Uterus (tissue), 4 donors: ENCODE measurements at places on chromosomes 6 and 20.

- H3K27ac ChIP-seq: no peak overlapping the region
- no peaks in the 10 kb centered on the region for H3K27me3 ChIP-seq
- H3K36me3 ChIP-seq: no peaks in the 10 kb centered on the region
- H3K4me1 ChIP-seq: no peaks in the 10 kb centered on the region
- H3K4me3 ChIP-seq: no peak overlapping the region
Observed at GRCh38 chr6:18306977-18307376, 42.6 kb upstream of the DEK start.

DNA sequence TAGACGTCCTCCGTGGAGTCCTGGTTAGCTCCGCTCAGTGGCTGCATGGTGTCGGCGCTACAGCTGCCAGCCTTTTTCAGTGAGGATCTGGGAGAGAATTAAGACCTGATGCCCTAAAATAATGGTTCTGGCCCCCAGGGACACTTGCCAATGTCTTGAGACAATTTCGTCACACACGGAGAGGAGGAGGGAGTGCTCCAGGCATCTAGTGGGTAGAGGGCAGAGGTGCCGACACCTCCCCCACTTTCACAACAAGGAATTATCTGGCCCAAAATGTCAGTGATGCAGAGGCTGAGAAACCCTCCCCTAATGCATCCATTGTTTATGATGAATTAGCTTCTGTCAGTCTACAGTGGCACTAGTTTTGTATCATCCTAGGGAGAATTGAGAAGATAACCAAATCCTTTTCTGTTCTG, 24.4 kb downstream of the TMEM181 start:
- H3K4me3 ChIP-seq: no peak overlapping the region
- no peaks in the 10 kb centered on the region for H3K27me3 ChIP-seq
- no peak overlapping the region for H3K27ac ChIP-seq
- H3K36me3 ChIP-seq: no peaks in the 10 kb centered on the region
- no peak for DNase-seq
- no peaks in the 10 kb centered on the region for H3K4me1 ChIP-seq

GRCh38 chr6:24064832-24065231, 61.2 kb upstream of the NRSN1 start:
- H3K27me3 ChIP-seq: no peaks in the 10 kb centered on the region
- H3K4me1 ChIP-seq: no peaks in the 10 kb centered on the region
- no peak for DNase-seq
- no peak overlapping the region for H3K27ac ChIP-seq
- H3K4me3 ChIP-seq: no peak overlapping the region
- no peaks in the 10 kb centered on the region for H3K36me3 ChIP-seq

- no peak for DNase-seq
- no peak overlapping the region for H3K4me3 ChIP-seq
- H3K36me3 ChIP-seq: no peaks in the 10 kb centered on the region
- no peaks in the 10 kb centered on the region for H3K27me3 ChIP-seq
- H3K4me1 ChIP-seq: no peaks in the 10 kb centered on the region
Observed at GRCh38 chr6:84847390-84848160, 83.2 kb upstream of the TBX18 start.

- no peak overlapping the region for H3K27ac ChIP-seq
- H3K36me3 ChIP-seq: no peaks in the 10 kb centered on the region
Observed at GRCh38 chr6:42974919-42975505, 4.0 kb downstream of the PEX6 start.

GRCh38 chr6:12138381-12138780, 126.3 kb downstream of the HIVEP1 start:
- H3K27me3 ChIP-seq: no peaks in the 10 kb centered on the region
- H3K36me3 ChIP-seq: no peaks in the 10 kb centered on the region
- H3K4me1 ChIP-seq: no peaks in the 10 kb centered on the region
- H3K27ac ChIP-seq: no peak overlapping the region
- H3K4me3 ChIP-seq: no peak overlapping the region

DNA sequence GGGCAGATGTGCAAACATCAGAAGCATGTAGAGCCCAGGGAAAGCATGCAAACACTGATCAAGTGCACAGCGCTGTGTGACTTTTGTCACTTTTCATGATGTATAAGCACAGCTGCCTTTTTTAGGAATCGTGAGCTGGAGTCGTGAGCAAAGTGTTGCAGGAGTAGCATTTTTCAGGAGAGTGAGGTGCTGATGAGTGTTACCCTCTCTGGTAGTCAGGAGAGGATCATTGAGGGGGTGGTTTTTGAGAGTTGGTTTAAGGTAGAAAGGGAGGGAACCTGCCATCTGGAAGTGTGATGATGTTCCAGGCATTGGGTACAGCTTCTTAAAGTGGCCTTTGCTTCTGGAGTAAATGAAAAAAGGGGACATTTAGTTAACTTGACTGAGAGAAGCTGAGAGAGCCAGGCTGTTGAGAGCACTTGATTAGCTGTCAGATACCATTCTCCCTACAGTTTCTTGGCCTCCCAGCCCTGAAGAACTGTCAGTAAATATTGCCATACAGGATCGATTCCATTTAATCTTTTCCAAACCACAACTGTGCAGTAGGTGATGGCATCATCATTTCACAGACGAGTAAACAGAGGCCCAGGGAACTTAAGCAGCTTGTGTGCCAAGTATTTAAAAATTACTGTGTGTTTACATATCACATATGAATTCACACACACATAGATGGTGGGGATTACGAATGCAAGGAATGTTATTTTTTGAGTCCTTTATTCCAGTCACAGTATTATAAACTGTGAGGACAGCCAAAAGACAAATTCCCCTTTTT, 28.9 kb downstream of the TPD52L1 start:
- no peak for DNase-seq
- H3K4me1 ChIP-seq: no peaks in the 10 kb centered on the region
- H3K4me3 ChIP-seq: no peak overlapping the region
- no peaks in the 10 kb centered on the region for H3K27me3 ChIP-seq
- H3K36me3 ChIP-seq: no peaks in the 10 kb centered on the region

GRCh38 chr6:35170891-35171290, 29.8 kb upstream of the TCP11 start:
- H3K4me1 ChIP-seq: no peaks in the 10 kb centered on the region
- H3K4me3 ChIP-seq: no peak overlapping the region
- no peaks in the 10 kb centered on the region for H3K36me3 ChIP-seq
- H3K27ac ChIP-seq: no peak overlapping the region

DNA sequence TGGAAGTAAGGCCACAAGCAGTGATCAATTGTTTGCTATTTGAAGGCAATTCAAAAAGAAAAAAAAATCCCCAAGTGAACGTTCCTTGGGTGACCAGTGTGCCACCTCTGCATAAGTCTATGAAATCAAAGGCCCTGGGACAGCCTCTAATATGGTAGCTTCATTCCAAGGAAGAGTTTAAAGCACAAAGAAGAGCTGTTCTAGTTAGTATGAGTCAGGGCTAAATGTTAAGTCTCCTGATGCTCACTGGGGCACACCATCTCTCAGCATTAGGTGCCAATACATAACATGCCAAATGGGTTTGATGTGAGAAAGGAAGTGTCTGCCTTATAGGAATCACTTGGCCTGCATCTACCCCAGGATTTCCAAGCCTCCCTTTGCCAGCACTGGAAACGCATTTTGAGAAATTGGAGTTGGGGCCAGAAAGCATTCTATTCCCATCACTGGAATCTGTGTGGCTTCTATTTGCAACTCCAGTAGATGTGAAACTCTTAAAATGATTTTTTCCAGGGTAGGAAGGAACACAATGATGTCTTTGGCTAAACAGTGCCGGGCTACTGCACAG, 13.0 kb downstream of the UNC5CL start:
- no peak overlapping the region for H3K27ac ChIP-seq
- H3K36me3 ChIP-seq: no peaks in the 10 kb centered on the region
- no peak for DNase-seq
- no peaks in the 10 kb centered on the region for H3K4me1 ChIP-seq
- H3K27me3 ChIP-seq: no peaks in the 10 kb centered on the region

DNA sequence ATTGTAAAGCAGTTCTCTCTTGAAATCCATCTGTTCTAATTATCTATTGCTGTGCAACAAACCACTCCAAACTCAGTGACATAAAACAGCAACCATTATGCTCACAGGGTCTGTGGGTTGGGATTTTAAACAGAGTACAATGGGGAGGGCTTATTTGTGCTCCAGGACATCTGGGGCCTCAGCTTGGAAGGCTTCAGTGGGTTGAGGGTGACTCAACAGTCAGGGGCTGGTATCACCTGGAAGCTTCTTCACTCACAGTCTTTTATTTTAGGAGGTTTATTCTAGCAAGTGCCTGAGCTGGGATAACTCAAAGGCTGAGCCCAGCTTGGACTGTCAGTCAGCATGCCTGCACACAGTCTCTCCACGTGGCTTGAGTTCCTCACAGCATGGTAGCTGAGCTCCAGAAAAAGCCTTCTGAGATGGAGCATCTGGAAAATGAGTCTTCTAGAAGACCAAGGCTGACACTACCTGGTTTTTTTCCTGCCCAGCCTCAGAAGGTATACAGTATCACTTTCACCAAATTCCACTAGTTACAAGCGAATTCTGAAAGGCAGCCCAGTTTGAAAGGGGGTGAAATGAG, 234.6 kb upstream of the ID4 start:
- H3K4me1 ChIP-seq: no peaks in the 10 kb centered on the region
- H3K36me3 ChIP-seq: no peaks in the 10 kb centered on the region
- H3K27me3 ChIP-seq: no peaks in the 10 kb centered on the region
- no peak overlapping the region for H3K4me3 ChIP-seq

- no peak overlapping the region for H3K27ac ChIP-seq
- H3K4me3 ChIP-seq: no peak overlapping the region
- no peaks in the 10 kb centered on the region for H3K27me3 ChIP-seq
- DNase-seq: no peak
- H3K4me1 ChIP-seq: no peaks in the 10 kb centered on the region
Observed at GRCh38 chr6:100304575-100304974, 160.1 kb downstream of the SIM1 start.

GRCh38 chr6:127471379-127472255, 12.4 kb upstream of the KIAA0408 start:
- H3K4me3 ChIP-seq: no peak overlapping the region
- no peak for DNase-seq
- H3K36me3 ChIP-seq: no peaks in the 10 kb centered on the region
- H3K27ac ChIP-seq: no peak overlapping the region
- no peaks in the 10 kb centered on the region for H3K27me3 ChIP-seq
